ENCODE measurements at places on chromosomes 11 and 22. TPM values are rescaled to one million over a fixed set of nuclear protein-coding genes. Genes with fewer than 3 reads are reported as not detected.
A peak's percentile ranks its signal among the peaks of the same experiment; 100 is the strongest.

The SEPTIN3 gene
- total RNA-seq = 0.29 TPM

The TPH1 gene
- total RNA-seq = 0.29 TPM

The GAL3ST3 gene
- not detected for total RNA-seq

GRCh38 chr11:40328890-40329614 is 1130.4 kb downstream of the LRRC4C start:
- DNase-seq = peak; percentile 91
- no peak overlapping the region for H3K4me3 ChIP-seq
- H3K27ac ChIP-seq = peak overlapping the region; percentile 74

DNA sequence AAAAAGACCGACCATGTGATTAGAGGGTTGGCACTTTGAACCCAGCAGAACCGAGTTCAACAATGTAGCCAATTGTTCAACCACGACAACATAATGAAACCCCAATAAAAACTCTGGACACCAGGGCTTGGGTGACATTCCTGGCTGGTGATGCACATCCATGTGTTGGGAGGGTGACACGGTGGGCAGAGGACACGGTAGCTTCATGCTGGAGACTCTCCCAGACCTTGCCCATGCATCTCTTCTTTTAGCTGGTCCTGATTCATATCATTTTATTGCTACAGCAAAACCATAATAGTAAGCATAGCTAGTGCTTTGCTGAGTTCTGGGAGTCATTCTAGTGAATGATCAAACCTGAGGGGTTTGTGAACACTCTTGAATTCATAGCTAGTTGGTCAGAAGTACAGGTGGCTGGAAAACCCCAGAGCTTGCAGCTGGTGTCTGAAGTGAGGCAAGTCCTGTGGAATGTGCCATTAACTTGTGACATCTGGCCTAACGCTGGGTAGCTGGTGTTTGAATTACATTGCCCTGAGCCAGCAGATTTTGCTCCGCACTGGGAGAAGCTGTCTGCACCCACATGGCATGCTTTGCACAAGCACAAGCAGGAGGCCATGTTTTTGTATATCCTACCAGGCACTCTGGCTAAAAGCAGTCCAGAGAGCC is 14.0 kb downstream of the RPUSD4 start:
- H3K4me1 ChIP-seq = no peaks in the 10 kb centered on the region
- H3K27me3 ChIP-seq = no peaks in the 10 kb centered on the region
- no peak overlapping the region for H3K4me3 ChIP-seq
- no peak overlapping the region for H3K27ac ChIP-seq
- peaks cover 34% of the 10 kb centered on the region for H3K36me3 ChIP-seq

GRCh38 chr22:25048659-25049647 is 96.4 kb downstream of the KIAA1671 start:
- no peak overlapping the region for H3K4me3 ChIP-seq
- H3K27me3 ChIP-seq = no peaks in the 10 kb centered on the region
- DNase-seq = peak; percentile 94
- H3K27ac ChIP-seq = no peak overlapping the region
- H3K36me3 ChIP-seq = no peaks in the 10 kb centered on the region

DNA sequence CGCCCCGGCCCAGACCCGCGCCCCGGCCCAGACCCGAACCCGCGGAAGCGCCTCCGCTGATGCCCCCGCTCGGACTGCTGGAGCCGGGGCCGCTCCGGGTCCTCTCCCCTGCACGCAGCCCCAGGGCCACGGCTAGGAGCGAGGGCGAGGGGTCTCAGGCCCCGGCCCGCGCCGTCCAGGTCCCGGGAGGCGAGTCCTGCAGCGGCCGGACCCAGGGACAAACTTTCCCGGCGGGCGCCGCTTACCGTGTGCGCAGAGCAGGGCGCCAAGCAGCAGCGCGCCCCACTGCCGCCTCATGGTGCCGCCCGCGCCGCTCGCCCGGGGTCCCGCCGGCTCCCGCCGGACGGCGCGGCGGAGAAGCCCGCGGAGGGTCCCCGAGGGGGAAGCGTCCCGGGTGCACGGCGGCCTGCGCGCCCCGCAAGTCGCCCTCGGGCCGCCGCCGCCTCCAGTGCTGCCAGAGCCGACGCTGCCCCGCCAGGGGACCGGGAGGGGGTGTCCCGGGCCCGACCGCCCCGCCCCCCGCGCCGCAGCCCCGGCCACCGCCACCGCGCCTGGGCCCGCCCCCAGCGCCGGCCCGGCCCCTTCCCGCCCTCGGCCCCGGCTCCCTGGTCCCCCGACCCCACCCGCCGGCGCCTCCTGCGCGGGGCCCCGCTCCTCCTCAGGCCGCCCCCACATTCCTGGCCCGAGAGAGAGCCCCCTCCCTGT is at the start of gene LRP4:
TSS of gene LRP4 (minus strand) at position 468 of the 705 bp plus-strand sequence. CDS start at position 297, 171 bp downstream.
- H3K27ac ChIP-seq = peak within 1 kb of the TSS; percentile 70
- DNase-seq = no peak
- H3K4me3 ChIP-seq = peak within 1 kb of the TSS; percentile 67

- no peaks in the 10 kb centered on the region for H3K36me3 ChIP-seq
- peak; percentile 39 for DNase-seq
- no peaks in the 10 kb centered on the region for H3K4me1 ChIP-seq
- no peak overlapping the region for H3K4me3 ChIP-seq
- no peaks in the 10 kb centered on the region for H3K27me3 ChIP-seq
- no peak overlapping the region for H3K27ac ChIP-seq
These were observed 14.9 kb upstream of the ADA2 start for GRCh38 chr22:17234144-17234623.

GRCh38 chr22:19579115-19579811 is 55.1 kb upstream of the CLDN5 start:
- no peak overlapping the region for H3K4me3 ChIP-seq
- H3K27ac ChIP-seq = no peak overlapping the region
- DNase-seq = no peak
- peaks cover 14% of the 10 kb centered on the region for H3K4me1 ChIP-seq
- no peaks in the 10 kb centered on the region for H3K36me3 ChIP-seq
- H3K27me3 ChIP-seq = no peaks in the 10 kb centered on the region

All from osteoblast (primary cell).